DMS53 (cell line): ENCODE measurements at places on chromosomes 12 and 14.

DNA sequence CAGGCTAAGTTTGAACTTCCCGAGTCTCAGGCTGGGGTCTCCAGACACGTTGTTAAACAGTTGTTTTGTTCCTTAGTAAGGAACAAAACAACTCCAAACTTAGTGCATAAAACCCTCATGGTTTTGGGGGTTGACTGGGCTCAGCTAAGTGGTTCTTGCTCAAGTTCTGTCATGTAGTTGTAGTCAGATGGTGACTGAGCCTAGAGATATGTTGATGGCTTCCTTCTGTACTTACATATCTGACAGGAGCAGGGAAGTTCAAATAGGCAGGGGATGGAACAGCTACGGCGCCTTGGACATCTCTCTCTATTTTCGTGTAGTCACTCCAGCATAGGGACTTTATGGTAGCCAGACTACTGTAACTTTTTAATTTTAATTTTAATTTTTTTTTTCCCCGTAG lies 45.7 kb downstream of the SPATS2 start:
- no peak for DNase-seq

- peak; percentile 100 for DNase-seq
These were observed at the start of gene BCAT1 for GRCh38 chr12:24948757-24949722. TSS of gene BCAT1 (minus strand) at chr12:24949101. CDS start at chr12:24948932, 169 bp downstream.

DNA sequence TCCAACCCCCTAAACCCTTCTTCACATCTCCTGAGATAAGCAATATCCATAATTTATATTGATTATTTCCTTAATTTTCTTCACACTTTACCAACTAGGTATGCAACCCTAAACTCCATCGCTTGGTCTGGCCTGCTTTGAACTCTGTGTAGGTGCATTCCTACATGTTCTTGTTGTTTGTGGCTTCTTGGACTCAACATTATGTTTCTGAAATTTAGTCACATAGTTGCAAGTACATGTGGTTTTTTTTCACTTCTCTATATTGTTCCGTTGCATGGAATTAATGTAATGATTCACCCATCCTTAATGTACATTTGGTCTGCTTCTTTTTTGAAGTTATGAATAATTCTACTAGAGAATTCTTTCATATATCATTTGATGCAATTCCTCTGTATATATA lies 1.6 kb upstream of the TAS2R30 start:
- no peak for DNase-seq

DNA sequence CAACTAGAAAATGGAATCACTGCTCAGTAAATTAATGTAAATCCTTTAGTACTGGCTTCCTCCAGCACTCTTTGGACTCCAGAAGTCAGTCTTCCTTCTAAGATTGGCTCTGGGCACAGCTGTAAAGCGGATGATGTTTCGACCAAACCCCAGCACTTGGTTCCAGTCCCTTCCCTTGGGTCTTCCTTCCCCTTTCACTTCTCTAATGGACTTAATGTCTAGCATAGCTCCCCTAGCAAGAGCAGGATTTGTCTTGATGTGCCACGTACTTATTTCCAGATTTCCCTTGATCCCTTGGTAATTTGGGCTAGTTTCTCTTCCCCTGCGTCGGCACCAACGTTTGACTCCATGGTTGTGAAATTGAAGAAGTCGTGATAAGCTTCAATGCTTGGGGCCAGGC lies 28.3 kb downstream of the C12orf75 start:
- DNase-seq = no peak

- DNase-seq = no peak
These were observed 128.7 kb upstream of the C14orf180 start for GRCh38 chr14:104450811-104451401.

GRCh38 chr12:21940549-21941505 lies at the start of gene ABCC9:
TSS of gene ABCC9 (minus strand) at chr12:21941426. CDS start at chr12:21936674, 4,752 bp downstream.
- peak; percentile 61 for DNase-seq

DNA sequence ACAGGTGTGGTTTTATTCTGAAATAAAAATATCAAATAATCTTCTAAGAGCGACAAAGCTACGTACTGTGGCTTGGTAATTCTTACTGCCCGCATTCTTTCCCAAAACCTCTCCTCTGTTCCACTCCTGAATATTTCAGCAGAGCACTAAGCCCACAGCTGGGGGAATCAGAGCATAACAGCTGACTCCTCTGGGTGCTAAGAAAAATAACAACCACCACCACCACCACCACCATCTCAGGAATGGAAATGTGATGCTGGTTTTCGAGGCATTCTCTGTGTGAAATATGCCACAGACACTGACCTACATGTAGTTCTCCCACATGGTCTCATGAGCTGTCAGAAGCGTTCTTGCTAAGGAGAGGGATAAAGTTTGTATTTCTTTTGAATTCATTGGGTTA lies 183.7 kb downstream of the BMP4 start:
- DNase-seq = no peak

DNA sequence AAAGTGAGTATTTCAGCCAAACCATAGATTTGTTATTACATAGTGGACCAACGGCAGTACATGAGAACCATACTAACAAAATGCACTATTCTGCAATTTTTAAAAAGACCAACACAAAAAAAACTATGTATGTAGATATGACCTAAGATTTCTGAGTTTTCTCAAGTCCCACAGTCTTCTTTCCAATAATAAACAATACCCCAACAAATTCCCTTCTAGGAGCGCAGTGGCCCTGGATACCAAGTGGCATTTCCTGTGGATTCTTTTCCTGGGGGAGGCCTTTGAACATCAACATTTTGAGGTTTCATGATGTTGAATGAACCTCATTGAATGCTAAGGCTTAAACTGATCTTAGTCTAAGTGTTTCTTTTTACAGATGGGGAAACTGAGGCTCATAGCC lies 210.5 kb downstream of the BCAT1 start:
- DNase-seq = no peak

- DNase-seq = no peak
These were observed 38.3 kb upstream of the LDHB start for GRCh38 chr12:21695986-21696385.

DNA sequence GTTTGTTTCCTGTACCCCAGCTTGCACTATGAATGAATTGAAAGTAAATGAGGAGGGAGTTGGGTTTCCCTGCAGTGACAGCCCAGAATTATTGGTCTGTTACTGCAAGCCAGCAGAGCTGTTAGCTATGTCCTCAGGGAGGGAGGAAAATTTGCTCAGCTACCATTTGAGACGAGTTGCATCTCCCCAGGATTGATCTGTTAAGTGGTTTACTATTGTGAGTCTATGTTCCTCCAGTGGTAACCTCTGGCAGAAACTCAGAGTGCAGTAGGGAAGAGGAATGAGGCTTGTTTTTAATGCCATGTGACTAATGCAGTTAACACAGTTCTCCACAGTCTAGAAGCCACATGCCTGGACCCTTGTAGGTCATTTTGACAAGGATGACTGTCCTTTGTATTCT lies 173.9 kb downstream of the SLC15A4 start:
- no peak for DNase-seq

- no peak for DNase-seq
These were observed 299.4 kb downstream of the ETNK1 start for GRCh38 chr12:22924391-22924790.

GRCh38 chr14:23365036-23365731 lies at the start of gene EFS:
TSS of gene EFS (minus strand) at chr14:23365172. CDS start at chr14:23365025, 147 bp downstream.
- peak; percentile 39 for DNase-seq

DNA sequence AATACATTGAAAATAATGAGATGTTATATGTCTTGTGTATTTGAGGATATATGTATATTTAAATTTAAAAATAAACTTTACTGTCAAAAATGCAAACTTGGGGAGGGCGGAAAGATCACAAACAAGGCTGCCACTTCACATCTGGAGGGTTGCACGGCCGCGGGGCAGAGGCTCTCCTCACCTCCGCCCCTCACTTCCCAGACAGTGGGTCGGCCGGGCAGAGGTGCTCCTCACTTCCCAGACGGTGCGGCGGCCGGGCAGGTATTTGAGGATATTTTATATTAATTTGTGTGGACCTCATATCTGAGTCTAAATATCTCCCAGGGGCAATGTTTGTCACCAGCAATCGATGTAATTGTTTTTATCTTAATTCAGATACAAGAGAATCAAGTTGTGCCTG lies 3.7 kb upstream of the CLEC6A start:
- no peak for DNase-seq
